Epithelial cell of proximal tubule (primary cell): ENCODE measurements at places on chromosomes 13 and 19. TPM values are rescaled to one million over a fixed set of nuclear protein-coding genes. Genes with fewer than 3 reads are reported as not detected.

- DNase-seq = no peak
Observed at GRCh38 chr19:29662604-29663404, 2.5 kb upstream of the PLEKHF1 start.

- DNase-seq = no peak
Observed at GRCh38 chr19:49447485-49448431, 3.9 kb downstream of the PIH1D1 start.

DNA sequence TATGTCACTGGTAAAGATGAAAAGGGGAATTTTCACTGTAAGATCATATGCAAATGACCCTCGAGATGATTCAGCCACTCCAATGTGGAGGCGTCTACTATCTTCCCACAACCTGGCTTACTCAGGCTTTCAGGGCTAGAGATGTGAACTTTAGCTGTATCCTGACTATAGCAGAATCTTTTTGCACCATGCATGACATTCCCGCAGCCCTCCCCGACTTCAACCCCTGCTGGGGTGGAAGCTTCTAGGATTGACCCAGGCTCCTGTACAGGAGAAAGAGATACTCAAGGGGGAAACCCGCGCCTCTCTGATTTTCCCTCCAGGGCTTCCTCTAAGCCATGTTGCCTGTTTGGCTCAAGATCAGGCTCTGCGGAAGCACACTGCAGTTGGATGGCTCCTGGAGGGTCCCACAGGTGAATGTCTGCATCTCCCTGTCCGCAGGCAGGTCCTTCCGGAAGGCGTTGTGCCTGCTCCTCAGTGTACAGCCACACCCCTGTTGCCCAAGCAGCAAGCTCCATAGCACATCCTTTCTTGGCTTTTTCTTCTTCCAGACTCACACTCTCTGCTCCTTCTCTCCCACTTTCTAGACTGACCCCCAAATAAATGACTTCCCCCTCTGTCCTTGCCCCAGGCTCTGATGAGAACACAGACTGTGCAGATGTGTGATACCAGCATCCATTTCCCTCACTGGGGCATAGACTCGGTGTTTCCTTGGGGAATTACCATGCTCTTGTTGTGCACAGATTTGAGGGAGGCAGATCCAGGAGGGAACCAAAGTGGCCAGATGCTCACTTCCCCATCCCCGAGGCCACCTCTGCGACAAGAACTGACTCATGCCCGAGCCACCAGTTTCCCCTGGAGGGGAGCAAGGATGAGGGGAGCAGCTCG lies 29.1 kb upstream of the POP4 start:
- DNase-seq = peak; percentile 4

DNA sequence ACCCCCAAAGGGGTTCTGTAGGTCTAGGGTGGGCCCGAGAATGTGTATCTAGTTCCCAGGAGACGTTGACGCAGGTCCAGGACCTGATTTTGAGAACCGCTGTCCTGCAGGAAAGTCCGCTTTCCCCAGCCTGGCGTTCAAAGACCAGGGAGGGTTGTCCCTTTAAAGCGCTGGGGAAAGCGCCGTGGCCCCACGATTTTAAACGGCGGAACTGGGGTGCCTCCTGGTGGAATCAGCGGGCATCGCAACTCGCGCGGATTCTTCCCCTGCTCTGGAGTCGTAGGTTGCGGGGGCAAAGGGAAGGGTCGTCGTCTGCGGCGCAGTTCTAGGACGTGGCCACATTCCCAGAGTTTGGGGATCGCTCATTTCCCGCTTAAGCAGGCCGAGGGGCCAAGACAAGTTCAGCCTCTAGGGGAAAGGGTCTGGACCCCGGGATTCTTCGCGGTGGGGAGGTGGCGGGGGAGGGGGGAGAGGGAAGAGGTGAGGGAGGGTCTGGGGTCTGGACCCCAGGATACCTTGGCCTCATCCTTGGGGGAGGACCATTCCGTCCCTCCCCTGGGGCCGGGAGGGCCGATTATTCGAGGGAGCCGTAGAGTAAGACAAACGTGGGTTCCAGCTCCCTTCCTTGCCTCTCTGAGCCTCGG lies 7.7 kb downstream of the PNMA8B start:
- no peak for DNase-seq

- DNase-seq = no peak
Observed at GRCh38 chr13:95579303-95579702, 26.8 kb downstream of the CLDN10 start.

The SRRM5 gene
- 0.12 TPM in 1 of 2 replicates, not detected in the other for total RNA-seq
